ENCODE measurements at places on chromosomes 5 and 9.

DNA sequence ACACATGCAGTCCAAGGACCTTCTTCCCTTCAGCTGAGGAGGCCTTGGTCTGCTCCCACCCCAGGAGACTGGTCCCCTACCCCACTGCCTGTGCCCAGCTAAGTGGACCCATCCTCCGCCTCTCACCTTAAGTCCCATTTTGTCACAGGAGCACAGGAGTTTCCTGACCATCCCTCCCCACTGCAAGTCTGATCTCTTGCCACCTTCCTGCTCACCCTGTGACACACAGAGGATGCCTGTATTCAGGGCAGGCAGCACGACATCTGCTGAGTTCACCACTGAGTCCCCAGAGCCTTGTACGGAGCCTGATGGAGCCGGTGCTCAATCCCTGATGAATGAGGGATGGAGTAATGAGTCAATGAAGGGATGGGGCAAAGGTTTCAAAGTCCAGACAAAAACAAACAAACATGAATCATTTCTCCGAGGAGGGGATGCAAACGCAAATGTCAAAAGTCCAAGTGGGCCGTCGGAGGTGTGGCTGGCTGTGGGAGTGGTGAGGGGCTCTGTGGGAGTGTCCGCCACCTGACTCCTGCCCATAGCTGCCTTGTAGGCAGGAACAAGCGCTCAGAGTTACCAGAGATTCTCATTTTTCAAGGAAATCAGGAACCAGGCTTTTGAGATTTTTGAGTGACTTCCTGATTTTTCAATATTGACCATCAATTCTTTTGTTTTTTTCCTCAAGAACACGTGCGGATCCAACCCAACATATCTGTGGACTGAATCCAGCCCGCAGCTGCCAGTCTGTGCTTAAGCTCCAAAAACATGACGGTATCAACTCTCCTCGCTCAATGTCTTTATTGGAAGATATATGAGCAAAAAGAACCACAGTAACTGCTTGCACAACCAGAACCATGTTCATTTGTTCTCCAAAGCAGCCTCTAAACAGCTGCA, 4.4 kb downstream of the RAPGEF1 start:
- DNase-seq: no peak

DNA sequence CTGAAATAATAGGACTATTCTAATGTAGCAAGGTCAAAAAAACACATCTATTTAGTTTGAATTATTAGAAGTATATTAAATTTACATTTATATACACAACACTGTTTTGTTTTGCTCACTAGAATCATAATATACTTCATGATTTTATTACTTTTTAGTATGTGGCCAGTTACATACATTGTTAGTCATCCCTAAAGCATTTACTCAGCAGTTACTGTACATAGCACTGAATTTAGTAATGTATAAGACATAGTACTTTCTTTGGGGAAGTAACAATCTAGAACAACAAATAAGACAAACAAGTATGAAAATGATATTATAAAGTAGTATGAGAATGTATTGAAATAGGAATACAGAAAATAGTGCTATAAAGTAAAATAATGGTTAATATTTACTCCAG, 28.2 kb downstream of the ERCC8 start:
- DNase-seq: no peak

- no peak for DNase-seq
Observed at GRCh38 chr5:173529861-173530260, 86.6 kb downstream of the BOD1 start.

- no peak for DNase-seq
Observed at GRCh38 chr5:158727136-158727535, 372.6 kb downstream of the EBF1 start.

DNA sequence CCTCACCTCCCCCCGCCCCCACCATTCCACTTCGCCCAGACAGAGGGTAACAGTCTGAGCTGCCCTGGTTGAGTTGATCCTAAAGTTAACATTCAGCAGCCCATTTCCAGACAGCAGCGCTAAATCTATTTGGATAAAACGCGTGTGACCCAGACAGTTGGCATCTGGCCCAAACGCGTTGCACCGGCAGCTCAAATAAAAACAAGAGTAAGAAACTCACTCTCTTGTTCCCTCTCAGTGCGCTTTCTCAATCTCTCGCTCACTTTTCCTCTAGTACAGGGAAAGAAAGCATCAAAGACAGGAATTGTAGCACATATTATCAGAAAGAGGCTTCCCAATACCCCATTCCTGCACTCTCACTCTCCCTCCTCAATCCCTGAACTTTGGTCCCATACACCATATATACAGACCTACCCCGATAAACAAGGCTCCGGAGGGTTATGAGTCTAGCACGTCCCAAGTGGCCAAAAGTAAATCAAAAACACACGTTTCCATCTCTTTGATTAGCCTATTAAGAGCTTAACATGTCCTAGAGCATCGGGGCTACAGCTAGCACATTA, 1.3 kb downstream of the ADAMTS6 start:
- peak; percentile 8 for DNase-seq

DNA sequence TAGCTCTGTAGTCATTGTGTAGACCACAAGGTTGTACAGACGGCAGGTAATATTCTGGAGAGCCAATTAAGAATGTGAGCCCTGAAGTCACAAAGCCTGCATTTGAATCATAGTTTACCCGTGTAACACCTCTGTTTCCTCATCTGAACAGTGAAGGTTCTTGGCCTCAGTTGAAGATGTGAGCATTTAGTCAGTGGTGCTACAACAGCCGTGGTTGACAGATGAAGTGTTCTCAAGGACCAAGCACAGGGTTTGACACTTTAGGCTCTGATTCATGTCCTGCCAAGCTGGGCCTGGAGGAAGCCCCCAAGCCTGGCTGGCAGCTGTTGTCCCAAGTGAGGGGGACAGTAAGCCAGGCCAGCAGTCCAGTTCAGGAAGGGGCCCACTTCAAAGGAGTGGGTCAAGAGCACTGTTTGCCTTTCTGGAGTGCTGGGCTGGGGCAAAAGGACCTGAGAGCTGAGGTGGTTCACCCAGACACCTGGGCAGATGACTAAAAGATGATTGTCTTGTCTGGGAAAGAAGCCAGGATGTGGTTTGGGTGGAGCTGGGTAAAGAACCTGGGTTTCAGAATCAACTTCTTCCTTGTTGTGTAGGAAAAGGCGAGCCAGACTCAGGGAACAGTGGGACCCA, 20.7 kb downstream of the FAXDC2 start:
- peak; percentile 33 for DNase-seq

Data from CD4-positive, alpha-beta T cell treated with Interleukin-1 beta for 1 hour (primary cell).